ENCODE measurements at places on chromosomes 1 and 21. TPM values are rescaled to one million over a fixed set of nuclear protein-coding genes. Genes with fewer than 3 reads are reported as not detected.
A peak's percentile ranks its signal among the peaks of the same experiment; 100 is the strongest.

GRCh38 chr1:100866041-100866900 is 28.4 kb downstream of the EXTL2 start:
- H3K36me3 ChIP-seq, result no peaks in the 10 kb centered on the region
- H3K4me1 ChIP-seq, result peaks cover 12% of the 10 kb centered on the region
- DNase-seq, result peak; percentile 70
- H3K27me3 ChIP-seq, result no peaks in the 10 kb centered on the region
- no peak overlapping the region for H3K4me3 ChIP-seq

- peaks cover 2% of the 10 kb centered on the region for H3K4me1 ChIP-seq
- no peaks in the 10 kb centered on the region for H3K27me3 ChIP-seq
- no peak for DNase-seq
- peaks cover 6% of the 10 kb centered on the region for H3K36me3 ChIP-seq
- H3K27ac ChIP-seq, result no peak overlapping the region
These were observed 33.5 kb downstream of the GPR137B start for GRCh38 chr1:236175642-236176336.

DNA sequence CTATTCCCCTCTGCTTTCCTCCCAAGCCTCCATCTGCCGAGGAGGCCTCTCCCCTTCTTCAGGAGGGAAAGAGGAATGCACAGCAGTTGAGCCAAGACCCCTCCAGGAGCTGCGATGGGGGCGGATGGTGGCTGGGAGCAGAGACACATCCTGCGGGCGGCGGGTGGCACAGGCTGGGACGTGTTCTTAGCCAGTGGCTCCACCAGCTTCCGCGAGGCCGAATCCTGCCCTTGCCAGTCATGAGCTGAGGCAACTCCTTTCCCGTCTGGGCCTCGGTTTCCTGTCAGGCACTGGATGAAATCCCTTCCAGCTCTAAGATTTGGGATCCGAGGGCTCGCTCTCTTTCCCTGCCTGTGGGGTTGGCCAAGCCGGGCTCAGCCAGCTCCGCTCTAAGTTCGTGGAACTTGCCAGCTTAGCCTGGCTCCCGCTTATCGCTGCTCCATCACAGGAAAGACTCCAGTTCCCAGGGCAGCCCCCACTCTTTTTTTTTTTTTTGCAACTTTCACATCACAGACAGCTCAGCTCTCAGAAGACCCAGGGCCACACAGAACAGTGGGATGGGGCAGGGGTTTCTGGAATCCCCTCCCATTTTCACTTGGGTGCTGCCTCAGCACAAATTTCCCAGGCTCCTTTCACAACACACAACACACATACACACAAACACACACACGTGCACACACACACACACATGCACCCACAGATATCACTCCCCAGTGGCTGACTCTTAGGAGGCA is 506 bp downstream of the MYOM3 start:
- DNase-seq, result no peak
- no peak overlapping the region for H3K27ac ChIP-seq
- no peak overlapping the region for H3K4me3 ChIP-seq
- peaks cover 3% of the 10 kb centered on the region for H3K4me1 ChIP-seq
- no peaks in the 10 kb centered on the region for H3K36me3 ChIP-seq

GRCh38 chr1:4792565-4792964 is 138.2 kb downstream of the AJAP1 start:
- no peak for DNase-seq
- no peak overlapping the region for H3K4me3 ChIP-seq
- H3K4me1 ChIP-seq, result no peaks in the 10 kb centered on the region
- H3K36me3 ChIP-seq, result no peaks in the 10 kb centered on the region
- no peak overlapping the region for H3K27ac ChIP-seq
- H3K27me3 ChIP-seq, result no peaks in the 10 kb centered on the region

DNA sequence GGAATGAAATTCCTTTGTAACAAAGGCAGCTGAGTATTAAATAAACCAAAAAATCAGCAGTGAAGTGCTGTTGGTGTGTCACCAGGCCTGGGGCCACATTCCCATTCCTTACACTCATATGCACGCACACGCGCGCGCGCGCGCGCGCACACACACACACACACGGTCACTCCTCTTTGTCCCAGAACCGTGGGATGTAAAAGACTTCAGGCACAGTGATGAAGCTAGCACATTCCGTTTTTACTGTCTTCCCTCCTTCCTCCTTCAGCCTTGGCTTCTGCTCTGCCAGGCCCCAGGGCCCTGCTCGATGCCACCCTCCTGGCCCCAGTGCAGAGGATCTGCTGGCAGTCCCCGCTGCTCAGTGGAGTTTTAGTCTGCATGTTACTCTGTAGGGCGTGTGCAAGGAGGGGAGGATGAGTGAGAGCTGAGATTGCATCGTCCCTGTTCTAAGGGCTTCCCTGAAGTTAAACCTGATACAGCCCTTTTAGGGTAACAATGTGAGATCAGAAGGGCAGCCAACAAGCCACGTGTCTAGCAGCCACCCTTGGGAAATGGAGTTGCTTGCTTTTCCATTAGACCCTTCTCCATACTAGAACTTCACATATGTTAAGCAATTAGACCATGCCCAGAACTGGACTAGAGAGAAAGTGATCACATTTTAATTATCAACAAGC is 71.7 kb upstream of the WDR26 start:
- H3K4me3 ChIP-seq, result no peak overlapping the region
- no peaks in the 10 kb centered on the region for H3K27me3 ChIP-seq
- no peak overlapping the region for H3K27ac ChIP-seq
- peaks cover 37% of the 10 kb centered on the region for H3K4me1 ChIP-seq
- no peaks in the 10 kb centered on the region for H3K36me3 ChIP-seq
- peak; percentile 36 for DNase-seq

GRCh38 chr21:43313939-43314405 is 113.0 kb downstream of the SIK1 start:
- H3K4me1 ChIP-seq, result no peaks in the 10 kb centered on the region
- no peak for DNase-seq

DNA sequence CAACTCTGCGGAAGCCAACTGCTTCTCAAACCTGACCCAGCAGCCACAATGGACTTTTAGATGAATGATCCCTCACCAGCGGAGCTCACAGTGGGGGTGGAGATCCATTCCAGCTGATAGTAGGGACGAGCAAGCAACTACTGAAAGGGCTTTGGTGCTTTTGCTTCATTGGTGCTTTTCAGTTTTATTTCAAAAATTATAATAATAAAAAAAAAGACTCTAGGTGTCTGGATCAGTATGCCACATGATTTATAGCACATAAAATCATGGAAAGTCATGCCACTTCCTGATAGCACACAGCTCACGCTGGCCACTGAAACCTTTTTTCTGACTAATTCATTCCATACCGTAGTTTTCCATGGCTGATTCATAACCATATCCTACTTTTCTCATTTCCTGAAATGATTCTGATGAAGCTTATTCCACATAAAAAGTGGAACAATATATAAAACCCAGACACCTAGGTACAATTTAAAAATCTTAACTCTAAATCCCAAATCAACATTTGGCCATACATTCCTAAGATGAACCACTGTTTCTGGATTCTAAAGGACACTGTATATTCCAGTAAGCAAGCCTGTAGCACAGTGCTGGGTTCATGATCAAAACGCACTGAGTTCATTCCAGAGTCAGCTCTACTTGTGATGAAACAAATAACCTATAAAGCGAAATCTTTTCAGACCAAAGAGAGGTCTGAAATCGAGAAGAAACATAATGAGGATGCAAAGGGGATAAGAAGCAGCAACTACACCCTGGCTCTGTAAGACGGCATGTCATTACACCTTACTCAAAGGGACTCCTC is 41.3 kb upstream of the KCNE1 start:
- H3K4me3 ChIP-seq, result peak overlapping the region; percentile 29
- DNase-seq, result peak; percentile 82
- H3K36me3 ChIP-seq, result no peaks in the 10 kb centered on the region
- peaks cover 10% of the 10 kb centered on the region for H3K4me1 ChIP-seq
- H3K27ac ChIP-seq, result peak overlapping the region; percentile 81
- no peaks in the 10 kb centered on the region for H3K27me3 ChIP-seq

- DNase-seq, result no peak
- peaks cover 66% of the 10 kb centered on the region for H3K27me3 ChIP-seq
- no peaks in the 10 kb centered on the region for H3K36me3 ChIP-seq
- H3K27ac ChIP-seq, result no peak overlapping the region
- peaks cover 3% of the 10 kb centered on the region for H3K4me1 ChIP-seq
These were observed 38.4 kb downstream of the RAP1GAP start for GRCh38 chr1:21630571-21631343.

GRCh38 chr1:233189526-233189925 is 106.0 kb downstream of the PCNX2 start:
- no peak overlapping the region for H3K27ac ChIP-seq
- peaks cover 4% of the 10 kb centered on the region for H3K4me1 ChIP-seq
- H3K27me3 ChIP-seq, result no peaks in the 10 kb centered on the region
- DNase-seq, result no peak
- H3K36me3 ChIP-seq, result peaks cover 3% of the 10 kb centered on the region
- no peak overlapping the region for H3K4me3 ChIP-seq

- no peak overlapping the region for H3K27ac ChIP-seq
- H3K36me3 ChIP-seq, result no peaks in the 10 kb centered on the region
- peaks cover 18% of the 10 kb centered on the region for H3K27me3 ChIP-seq
- H3K4me1 ChIP-seq, result no peaks in the 10 kb centered on the region
These were observed 6.2 kb upstream of the FAM76A start for GRCh38 chr1:27719286-27720251.

DNA sequence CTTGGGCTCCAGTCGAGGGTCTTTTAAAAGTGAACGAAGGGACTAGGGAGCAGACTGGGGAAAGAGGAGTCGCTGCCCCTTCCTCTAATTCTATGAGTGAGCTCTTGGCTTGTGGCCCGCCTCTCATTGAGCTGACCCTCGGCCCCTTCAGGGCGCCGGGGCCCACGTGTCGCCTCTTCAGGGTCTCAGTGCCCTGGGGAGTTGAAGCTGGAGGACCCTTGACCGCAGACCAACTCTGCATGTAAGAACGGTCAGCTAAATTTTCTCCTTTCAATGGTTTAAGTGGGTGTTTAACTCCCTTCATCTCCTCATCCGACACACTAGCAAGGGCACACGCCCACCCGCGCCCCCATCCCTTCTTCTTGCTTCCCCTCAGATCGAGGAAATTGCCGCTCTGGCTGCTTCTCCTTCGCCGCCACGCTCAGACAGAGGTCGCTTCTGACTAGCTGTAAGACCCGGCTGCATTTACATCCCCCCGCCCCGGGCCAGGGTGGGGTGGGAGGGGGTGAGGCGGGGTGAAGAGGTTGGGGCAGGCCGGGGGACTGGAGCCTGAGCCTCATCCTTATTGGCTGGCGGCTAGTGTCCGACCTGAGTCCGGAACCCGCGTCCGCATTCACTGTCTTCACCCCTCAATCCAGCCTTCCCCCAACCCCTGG is 10.9 kb downstream of the NR5A2 start:
- no peak overlapping the region for H3K27ac ChIP-seq
- peak overlapping the region; percentile 44 for H3K4me3 ChIP-seq
- no peaks in the 10 kb centered on the region for H3K36me3 ChIP-seq
- H3K27me3 ChIP-seq, result peaks cover 93% of the 10 kb centered on the region
- DNase-seq, result no peak
- peaks cover 6% of the 10 kb centered on the region for H3K4me1 ChIP-seq

DNA sequence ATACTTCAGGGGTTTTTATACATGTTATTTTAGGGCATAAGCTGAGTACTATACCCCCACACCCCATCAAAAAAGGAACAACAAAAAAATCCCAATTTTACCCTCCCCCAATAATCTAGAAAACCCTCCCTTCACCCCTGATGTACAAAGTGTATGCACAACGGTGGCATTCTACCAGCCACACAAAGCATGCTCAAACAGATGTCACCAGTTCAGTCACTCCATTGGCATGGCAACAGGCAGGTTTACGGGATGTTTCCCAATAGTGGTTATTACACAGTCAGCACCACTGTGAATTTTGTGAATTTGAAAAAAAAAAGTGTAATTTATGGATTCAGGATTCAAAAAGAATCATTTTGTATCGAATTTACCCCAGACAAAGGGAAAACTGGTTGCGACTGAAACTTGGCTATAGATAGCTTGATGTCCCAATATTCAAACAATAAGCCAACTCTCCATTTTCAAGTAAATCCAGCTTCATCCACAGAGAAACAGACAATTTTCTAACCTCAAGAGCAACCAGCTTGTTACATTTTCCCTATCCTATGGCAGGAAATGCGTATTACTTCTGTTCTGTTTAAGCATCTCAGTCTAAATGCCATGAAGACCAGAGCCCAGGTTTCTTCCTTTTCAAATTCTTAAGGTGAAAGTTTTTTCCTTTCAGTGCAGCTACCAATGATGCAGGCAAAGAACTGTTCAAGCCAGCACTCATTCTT is 34.0 kb upstream of the SLC45A3 start:
- no peaks in the 10 kb centered on the region for H3K27me3 ChIP-seq
- DNase-seq, result peak; percentile 33
- H3K4me1 ChIP-seq, result peaks cover 2% of the 10 kb centered on the region
- no peak overlapping the region for H3K27ac ChIP-seq
- no peak overlapping the region for H3K4me3 ChIP-seq

DNA sequence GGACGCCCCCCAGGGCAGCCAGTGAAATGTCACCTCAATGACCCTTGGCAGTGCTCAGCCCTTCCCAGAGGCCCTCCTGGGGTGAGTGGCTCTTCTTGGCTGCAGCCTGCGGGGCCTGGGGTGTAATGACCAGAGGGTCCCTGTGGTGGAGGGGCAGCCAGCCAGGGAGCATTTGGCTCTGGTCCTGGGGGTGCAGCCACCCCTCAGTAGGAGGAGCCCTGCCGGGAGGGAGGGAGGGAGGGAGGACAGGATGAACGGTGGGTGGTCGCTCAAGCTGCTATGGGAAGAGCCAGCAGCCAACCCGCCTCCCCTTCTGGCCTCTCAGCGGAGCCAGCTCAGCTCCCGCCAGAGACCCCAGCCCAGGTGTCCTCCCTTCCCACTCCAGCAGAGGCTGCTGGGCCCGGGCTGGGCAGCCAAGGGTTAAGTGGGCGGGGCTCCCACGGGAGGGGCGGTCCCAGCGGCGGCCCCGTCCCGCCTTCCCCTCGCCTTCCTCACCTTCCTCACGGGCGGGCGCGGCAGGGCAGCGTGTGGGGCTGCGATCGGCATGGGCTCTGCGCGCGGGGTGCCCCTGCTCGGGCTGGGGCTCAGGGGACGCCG is 9.0 kb upstream of the PLCH2 start:
- no peak for DNase-seq
- no peaks in the 10 kb centered on the region for H3K36me3 ChIP-seq
- H3K4me1 ChIP-seq, result no peaks in the 10 kb centered on the region
- peaks cover 56% of the 10 kb centered on the region for H3K27me3 ChIP-seq

Gene CD52
- total RNA-seq, result not detected

Gene TCHH
- total RNA-seq, result not detected

Gene LRRC38
- not detected for total RNA-seq

Gene CACNA1S
- total RNA-seq, result not detected

Gene AADACL3
- total RNA-seq, result not detected

Gene BSND
- not detected for total RNA-seq

Gene UBL4B
- not detected for total RNA-seq

Gene MANEAL
- 0.28 TPM for total RNA-seq
